DMS79 (cell line): ENCODE measurements at places on chromosomes 11 and 22.

GRCh38 chr11:3674189-3674588, 3.0 kb upstream of the CHRNA10 start:
- no peak for DNase-seq

DNA sequence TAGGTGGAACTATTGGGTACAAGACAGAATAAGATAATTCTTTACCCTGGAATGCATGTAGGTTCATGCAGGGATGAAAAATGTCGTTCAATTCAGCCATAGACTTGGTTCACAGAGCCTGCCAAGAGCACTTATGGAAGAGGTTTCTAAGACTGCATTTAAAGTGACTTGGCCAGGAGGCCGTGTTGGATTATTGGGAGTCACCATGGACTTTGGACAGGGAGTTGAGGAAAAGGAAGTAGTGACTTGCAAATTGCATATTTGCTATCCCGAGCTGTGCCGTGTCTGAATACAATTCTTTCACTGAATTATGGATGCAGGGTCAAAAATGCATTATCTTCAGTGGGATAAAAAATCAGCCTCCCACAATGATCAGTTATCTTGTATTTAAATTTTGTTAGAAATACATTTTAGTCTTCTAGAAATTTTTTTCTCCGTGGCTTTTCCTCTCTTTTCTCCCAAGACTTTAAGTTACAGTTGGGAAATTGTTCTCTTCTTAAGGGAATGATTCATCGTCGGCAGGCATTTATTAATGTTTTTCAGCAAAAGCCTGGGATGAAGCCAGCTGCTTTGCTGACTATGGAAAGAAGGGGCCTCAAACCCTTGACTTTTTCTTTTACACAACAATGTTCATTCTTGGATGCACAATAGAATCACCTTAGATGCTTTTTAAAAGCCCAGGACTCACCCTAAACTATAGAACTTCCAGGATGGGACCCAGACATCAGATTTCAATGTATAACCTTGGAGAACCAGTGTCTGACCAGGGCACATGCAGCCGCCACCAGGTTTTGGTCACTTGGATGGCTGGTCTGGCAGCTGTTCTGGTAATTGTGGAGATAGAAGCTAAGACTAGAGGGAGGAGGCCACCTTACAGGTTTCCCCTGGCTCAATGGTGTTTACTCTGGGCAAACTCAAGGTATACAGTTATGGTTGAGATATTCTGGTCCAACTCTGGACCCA, 70.8 kb downstream of the FAT3 start:
- no peak for DNase-seq

GRCh38 chr11:1521382-1522080, 35.0 kb upstream of the MOB2 start:
- no peak for DNase-seq

DNA sequence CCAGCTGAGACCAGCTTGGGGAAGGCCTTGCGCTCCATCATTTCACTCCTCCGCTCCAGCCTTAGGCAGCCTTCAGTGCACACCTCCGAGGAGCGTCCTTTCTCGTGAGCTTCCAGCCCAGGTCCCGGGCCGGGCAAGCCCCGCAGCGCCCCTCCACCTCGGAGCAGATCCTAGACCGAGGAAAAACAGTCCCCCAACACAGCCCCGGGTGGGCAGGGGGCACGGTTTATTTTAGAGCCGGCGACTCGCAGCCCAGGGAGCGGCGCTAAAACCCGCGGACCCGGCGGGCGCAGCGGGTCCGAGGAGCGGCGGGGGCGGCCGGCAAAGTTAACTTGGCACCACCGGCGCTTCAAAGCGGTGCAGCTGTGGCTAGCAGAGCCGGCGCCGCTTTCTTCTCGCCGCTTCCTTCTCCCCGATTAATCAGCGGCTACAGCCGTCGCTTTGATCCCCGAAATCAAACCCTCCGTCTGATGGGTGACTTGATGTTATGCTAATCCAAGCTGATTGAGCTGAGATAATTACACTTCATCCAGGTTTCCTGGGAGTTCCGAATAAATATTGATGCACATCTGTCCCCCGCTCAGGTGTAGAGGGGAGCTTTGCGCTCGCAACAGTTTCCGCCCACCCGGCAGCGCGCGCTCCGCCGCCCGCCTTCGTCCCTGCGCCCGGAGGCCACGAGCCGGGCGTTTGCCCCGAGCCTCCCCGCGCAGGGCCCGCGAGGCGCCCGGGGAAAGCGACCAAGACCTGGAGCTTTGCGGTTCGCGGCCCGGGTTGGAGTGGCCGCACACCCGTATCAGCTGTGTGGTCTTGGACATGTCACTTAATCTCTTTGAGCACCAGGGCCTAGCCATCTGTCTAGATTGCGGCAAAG, 192.7 kb downstream of the BUD13 start:
- no peak for DNase-seq

DNA sequence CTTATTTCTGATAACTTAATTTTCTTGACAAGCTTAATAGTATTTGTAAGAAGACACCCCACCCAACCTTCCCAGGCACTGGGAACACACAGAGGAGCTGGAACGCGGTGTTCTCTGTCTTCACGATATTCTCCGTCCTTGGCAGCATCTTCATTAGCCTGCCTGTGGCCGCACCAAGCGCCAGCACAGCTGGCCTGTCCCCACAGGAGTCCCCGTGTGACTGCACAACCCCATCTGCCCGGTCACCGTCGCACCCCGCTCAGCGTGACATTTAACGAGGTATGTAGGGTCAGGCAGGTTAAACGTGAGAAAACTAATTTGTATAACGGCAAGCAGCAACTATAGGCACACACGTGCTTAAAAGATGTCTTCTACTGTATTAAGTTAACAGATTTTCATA, 293.3 kb downstream of the BRD1 start:
- DNase-seq: no peak

- no peak for DNase-seq
Measured at GRCh38 chr11:9697766-9698165, 33.9 kb downstream of the SWAP70 start.

GRCh38 chr11:1807264-1807995, 27.4 kb upstream of the SYT8 start:
- DNase-seq: no peak

- no peak for DNase-seq
Measured at GRCh38 chr11:64679846-64680245, 43.2 kb downstream of the NRXN2 start.
